ENCODE measurements at places on chromosomes 2 and 18.
A peak's percentile ranks its signal among the peaks of the same experiment; 100 is the strongest.

DNA sequence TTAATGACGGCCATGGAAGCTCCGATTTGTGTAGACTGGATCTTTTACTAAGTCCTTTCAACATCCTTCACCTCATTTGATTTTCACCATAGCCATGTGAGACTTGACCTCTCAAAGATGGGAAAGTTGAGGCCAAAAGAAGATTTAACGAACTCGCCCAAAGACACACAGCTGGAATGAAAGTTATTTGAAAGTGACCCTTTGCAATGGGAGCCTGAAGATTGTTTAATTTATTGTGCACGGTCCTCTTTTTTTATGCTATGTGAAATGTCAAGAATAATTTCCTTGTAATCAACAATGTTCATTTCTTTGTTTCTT lies 58.0 kb upstream of the COPS8 start:
- DNase-seq = no peak

DNA sequence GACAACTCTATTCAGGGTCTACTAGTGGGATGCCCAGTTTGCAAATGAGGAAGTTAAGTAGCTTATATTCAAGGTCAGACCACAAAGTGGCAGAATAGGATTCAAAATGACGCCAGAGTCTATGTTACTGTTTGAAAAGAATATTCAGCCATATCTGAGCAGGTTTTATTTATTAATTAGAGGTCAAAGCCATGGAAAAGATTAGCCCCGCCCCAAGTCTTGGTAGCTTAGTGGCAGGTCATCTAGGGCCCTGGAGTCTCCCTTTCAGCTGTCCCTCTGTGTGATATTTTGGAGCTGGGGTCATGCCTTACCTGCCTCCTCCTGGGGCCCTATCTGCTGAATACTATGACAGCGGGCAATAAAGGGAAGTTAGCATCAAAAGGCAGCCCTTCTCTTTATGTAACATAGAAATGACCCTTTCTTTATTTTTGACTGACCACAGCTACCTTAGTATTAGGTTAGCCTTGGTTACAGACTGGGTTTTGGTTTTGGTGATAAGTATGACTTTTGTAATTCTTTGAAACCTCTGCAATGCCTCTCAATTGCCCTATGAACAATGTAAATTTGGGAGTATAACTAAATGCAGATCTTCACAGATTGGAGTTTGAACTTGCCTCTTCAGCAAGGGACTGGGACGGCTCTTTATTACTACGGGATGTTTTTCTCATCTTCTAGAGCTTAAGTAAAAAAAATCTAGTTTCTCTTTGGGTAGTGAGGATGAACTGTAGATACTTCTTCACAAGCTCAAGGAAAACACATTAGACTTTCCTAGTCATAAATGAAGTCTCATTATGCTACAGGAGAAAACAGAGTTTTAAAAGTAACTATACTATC lies 153.0 kb upstream of the ITGA4 start:
- no peak for DNase-seq

- DNase-seq = peak; percentile 72
Measured at GRCh38 chr2:241558532-241559322, at the start of gene BOK. BOK (plus strand) TSS chr2:241558745; CDS start chr2:241559484, 739 bp downstream.

DNA sequence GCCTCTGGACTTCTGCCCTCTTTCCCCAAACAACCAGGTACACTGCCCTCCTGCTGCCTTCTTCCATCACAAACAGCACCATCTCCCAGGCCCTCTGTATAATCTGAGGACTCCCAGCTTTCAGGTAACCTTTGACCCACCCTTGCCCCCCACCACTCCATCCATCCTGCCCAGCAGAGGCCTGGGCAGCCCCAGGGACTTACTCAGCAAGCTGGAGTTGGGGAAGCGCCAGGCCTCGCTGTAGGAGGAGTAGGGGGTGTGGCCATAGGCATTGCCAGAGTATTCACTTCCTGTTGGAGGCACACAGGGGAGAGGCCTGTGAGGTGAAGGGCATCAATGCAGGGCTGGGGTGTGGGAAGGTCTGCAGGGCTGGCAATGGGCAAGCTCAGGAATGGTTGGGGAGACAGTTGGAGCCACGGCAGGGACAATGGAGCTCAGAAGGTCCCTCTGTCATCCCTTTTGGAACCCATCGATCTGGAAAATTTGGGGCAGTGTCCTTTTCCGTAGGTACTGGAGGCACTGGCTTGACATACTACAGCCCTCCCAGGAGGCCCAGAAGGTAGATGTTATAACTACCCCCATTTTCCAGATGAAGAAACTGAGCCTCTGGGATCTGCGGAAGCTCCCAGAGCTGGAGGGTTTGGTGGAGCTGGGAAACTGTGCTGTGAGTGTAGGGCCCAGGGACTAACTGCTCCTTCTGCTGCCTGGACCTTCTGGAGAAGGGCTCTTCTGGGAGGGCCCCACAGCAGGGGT lies 46.3 kb downstream of the PSD4 start:
- peak; percentile 80 for DNase-seq

DNA sequence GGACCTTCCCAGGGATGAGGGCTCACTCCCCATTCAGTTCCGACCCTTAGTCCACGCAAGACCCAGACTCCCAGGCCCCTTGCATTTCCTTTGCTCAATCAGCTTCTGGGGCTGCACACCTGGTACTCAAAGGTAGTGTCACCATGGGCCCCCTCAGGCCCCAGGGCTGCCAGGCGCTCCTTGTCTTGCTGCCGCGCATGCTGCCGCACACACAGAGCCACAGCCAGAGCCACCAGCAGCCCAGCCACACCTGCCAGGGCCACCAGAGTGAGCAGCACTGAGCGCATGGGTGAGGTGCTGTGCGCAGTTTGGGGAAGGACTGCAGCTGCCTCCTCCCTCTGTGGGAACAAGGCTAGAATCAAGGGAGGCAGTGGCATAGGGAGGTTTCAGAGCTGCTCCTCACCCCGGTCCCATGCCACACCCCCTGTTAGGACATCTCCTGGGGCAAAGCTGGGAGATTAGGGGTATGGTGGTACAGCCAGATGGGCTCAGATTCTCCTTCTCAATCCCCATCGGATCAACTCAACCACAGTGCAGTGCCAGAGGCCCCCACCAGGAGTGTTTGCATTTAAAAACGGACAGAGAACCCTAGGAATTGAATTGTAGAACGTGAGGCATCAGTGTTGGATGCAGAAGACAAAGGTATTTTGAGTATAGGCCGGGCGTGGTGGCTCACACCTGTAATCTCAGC lies 11.3 kb downstream of the PTPRN start:
- peak; percentile 39 for DNase-seq

- DNase-seq = peak; percentile 71
Measured at GRCh38 chr2:121196849-121197155, 88.2 kb downstream of the TFCP2L1 start.
